ENCODE measurements at places on chromosomes 7 and 10.

- H3K27me3 ChIP-seq = peaks cover 4% of the 10 kb centered on the region
- H3K4me1 ChIP-seq = peaks cover 15% of the 10 kb centered on the region
- H3K27ac ChIP-seq = no peak overlapping the region
- DNase-seq = no peak
- H3K36me3 ChIP-seq = peaks cover 2% of the 10 kb centered on the region
These were observed 561.7 kb downstream of the SDK1 start for GRCh38 chr7:3862774-3863173.

DNA sequence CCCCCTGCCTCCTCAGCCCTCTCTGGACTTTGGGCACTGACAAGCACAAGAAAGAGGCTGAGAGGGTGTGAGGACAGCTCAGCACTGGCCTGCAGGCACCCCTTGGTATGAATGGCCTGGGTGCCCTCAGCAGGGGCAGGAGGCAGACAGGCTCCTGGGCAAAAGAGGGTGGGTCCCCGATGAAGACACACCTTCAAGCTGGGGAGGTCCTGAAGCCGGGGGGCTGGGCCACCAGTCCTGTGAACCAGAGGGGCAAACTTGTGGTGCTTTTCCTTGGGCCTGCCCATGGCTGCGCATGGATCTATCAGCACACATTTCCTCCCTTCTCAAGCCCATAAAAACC, 22.8 kb downstream of the FAM241B start:
- no peak overlapping the region for H3K27ac ChIP-seq
- no peaks in the 10 kb centered on the region for H3K36me3 ChIP-seq
- no peak for DNase-seq
- H3K4me1 ChIP-seq = peaks cover 24% of the 10 kb centered on the region
- H3K27me3 ChIP-seq = peaks cover 11% of the 10 kb centered on the region

GRCh38 chr10:2658780-2659179, 408.6 kb upstream of the PFKP start:
- no peak overlapping the region for H3K4me3 ChIP-seq
- H3K27ac ChIP-seq = no peak overlapping the region
- H3K27me3 ChIP-seq = no peaks in the 10 kb centered on the region
- H3K4me1 ChIP-seq = no peaks in the 10 kb centered on the region

DNA sequence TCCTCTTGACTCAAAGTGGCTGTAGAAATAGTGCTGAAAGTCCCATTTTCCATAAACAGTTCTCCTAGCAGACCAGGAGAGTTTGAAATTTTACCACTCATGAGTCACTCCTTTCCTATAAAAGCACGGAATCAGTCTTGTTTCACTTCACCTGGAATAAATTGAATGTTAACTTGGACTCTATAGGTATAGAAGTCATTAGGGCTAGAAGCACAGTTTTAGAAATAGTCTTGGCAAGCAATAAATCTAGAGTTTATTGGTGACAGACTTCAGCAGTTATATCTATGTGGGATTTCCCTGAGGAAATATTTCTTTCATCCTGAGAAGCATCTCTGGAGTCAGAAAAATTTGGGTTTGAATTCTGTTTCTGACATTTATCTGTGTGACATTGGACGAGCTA, 212.4 kb downstream of the RNLS start:
- H3K27me3 ChIP-seq = no peaks in the 10 kb centered on the region
- H3K4me1 ChIP-seq = no peaks in the 10 kb centered on the region
- H3K27ac ChIP-seq = no peak overlapping the region
- DNase-seq = no peak

DNA sequence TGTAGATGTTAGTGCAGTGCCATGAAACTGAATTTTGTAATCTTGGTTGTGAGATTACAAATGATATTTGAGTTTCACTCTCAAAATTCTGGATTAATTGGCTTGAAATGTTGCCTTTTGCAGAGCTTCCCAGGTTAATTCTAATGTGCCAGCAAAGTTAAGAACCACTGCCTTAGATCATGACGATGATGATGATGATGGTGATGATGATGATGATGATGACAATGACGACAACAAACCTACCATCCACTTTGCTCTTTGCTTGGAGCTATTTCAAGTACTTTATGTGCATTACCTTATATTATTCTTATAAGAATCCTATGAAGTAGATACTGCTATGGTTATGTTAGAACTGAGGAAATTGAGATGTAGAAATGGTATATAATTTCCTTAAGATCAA, 261.6 kb downstream of the CNTNAP2 start:
- no peaks in the 10 kb centered on the region for H3K27me3 ChIP-seq
- no peaks in the 10 kb centered on the region for H3K36me3 ChIP-seq
- H3K4me3 ChIP-seq = no peak overlapping the region
- H3K27ac ChIP-seq = no peak overlapping the region

DNA sequence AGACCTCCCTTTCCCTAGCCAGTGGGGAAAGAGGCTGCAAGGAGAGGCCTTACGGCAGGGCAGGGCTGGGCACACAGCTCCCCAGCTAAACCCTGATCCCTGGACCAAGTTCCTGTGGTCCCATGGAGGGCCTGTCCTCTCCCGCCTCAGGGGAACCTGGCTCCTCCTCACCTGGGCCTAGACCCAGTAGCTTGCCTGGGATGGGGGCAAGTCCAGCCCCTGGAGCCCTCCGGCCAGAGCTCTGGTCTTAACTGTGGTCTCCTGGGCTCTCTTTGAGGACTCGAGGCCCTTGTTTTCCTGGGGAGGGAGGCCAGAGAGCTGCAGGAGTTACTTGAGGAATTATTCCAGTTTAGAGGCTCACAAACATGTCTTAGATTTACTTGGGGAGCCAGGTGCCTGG, 1.5 kb downstream of the ZP3 start:
- H3K27me3 ChIP-seq = peaks cover 11% of the 10 kb centered on the region
- H3K36me3 ChIP-seq = no peaks in the 10 kb centered on the region
- no peak overlapping the region for H3K27ac ChIP-seq
- DNase-seq = no peak

DNA sequence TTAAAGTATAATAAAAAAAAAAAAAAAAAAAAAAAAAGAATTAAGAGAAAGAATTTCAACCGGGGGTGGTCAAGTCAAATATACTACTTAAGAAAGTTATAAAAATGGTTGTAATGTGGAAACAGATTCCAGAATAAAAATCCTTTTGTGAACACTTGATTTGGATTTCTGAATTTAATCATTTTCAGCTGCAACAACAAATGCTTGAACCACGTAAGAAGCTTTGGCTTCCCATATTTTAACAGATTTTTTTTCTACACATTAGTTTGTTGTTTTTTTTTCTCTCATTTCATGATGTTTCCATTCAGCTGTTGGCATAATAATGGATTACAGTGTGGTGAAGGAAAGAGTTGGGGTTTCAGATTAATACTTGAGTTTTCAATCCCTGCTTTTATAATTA, 137.3 kb upstream of the AGR3 start:
- no peak overlapping the region for H3K27ac ChIP-seq
- H3K4me3 ChIP-seq = no peak overlapping the region
- H3K36me3 ChIP-seq = no peaks in the 10 kb centered on the region
- no peak for DNase-seq

GRCh38 chr10:78817361-78817760, 251.4 kb upstream of the ZMIZ1 start:
- H3K27ac ChIP-seq = no peak overlapping the region
- no peaks in the 10 kb centered on the region for H3K36me3 ChIP-seq
- peaks cover 8% of the 10 kb centered on the region for H3K27me3 ChIP-seq
- H3K4me3 ChIP-seq = no peak overlapping the region
- no peaks in the 10 kb centered on the region for H3K4me1 ChIP-seq
- no peak for DNase-seq

DNA sequence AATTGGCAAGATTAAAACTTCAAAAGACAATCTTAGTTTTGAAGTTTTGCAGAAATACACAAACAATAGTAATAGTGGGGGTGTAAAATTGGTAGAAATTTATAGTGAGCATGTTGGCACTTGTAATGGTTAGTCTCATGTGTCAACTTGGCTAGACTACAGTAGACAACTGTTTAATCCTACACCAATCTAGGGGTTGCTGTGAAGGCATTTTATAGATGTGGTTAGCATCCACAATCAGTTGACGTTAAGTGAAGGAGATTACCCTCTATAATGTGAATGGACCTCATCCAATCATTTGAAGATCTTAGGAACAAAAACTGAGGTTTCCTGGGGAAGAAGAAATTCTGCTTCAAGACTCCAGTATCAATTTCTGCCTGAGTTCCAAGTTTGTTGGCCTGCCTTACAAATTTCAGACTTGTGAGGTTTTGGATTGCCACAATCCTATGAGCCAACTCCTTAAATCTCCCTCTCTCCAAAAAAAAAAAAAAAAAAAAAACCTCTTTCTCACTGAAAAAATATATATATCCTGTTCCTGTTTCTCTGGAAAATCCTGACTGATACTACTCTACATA, 531.6 kb upstream of the IGFBP3 start:
- H3K36me3 ChIP-seq = no peaks in the 10 kb centered on the region
- H3K4me3 ChIP-seq = no peak overlapping the region
- H3K4me1 ChIP-seq = no peaks in the 10 kb centered on the region

- H3K36me3 ChIP-seq = peaks cover 4% of the 10 kb centered on the region
- H3K4me3 ChIP-seq = no peak overlapping the region
These were observed 275.8 kb downstream of the PTPRN2 start for GRCh38 chr7:158311791-158312190.

- DNase-seq = no peak
- H3K36me3 ChIP-seq = no peaks in the 10 kb centered on the region
- H3K4me3 ChIP-seq = no peak overlapping the region
- no peak overlapping the region for H3K27ac ChIP-seq
These were observed 14.9 kb downstream of the SFTPD start for GRCh38 chr10:79933961-79934360.
